ENCODE measurements at places on chromosomes 1 and 21.

- DNase-seq: no peak
Measured at GRCh38 chr1:222927031-222927430, 112.2 kb downstream of the DISP1 start.

GRCh38 chr1:81542196-81542595 lies 258.5 kb upstream of the ADGRL2 start:
- no peak for DNase-seq

- DNase-seq: no peak
Measured at GRCh38 chr1:234507626-234508387, 28.8 kb upstream of the TARBP1 start.

- no peak for DNase-seq
Measured at GRCh38 chr1:28306301-28306949, 22.4 kb upstream of the MED18 start.

DNA sequence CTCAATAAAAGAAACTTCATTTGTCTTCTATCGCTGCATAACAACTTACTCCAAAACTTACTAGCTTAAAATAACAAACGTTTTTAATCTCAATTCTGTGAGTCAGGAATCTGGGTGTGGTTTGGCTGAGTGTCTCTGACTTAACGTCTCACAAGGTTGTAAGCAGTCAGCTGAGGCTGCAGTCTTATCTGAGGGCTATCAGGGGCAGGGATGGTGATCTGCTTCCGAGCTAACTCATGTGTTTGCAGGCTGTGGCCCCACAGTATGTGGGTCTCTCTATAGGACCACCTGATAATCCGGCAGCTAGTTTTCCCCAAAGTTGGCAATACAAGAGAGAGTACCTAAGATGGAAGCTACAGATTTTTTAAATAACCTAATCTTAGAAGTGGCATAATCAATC lies 234.2 kb upstream of the FGGY start:
- peak; percentile 76 for DNase-seq

- no peak for DNase-seq
Measured at GRCh38 chr1:228043281-228043848, 36.6 kb downstream of the WNT3A start.

DNA sequence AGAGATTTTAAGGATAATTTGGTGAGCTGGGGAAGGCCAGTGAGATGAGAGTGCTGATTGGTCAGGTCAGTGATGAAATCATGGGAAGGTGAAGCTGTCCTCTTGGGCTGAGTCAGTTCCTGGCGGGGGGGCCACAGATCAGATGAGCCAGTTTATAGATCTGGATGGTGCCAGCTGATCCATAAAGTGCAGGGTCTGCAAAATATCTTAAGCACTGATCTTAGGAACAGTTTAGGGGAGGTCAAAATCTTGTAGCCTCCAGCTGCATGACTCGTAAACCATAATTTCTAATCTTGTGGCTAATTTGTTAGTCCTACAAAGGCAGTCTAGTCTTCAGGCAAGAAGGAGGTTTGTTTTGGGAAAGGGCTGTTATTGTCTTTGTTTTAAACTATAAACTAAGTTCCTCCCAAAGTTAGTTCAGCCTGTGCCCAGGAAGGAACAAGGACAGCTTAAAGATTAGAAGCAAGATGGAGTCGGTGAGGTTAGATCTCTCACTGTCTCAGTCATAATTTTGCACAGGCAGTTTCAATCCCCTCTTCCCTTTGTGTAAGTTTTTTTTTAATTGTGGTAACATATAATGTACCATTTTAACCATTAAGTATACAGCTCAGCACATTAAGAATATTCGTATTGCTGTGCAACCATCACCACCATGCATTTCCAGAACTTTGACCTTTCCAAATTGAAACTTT lies 39.4 kb downstream of the PTAFR start:
- DNase-seq: no peak

GRCh38 chr1:109925159-109925990 lies 14.7 kb downstream of the CSF1 start:
- DNase-seq: no peak

DNA sequence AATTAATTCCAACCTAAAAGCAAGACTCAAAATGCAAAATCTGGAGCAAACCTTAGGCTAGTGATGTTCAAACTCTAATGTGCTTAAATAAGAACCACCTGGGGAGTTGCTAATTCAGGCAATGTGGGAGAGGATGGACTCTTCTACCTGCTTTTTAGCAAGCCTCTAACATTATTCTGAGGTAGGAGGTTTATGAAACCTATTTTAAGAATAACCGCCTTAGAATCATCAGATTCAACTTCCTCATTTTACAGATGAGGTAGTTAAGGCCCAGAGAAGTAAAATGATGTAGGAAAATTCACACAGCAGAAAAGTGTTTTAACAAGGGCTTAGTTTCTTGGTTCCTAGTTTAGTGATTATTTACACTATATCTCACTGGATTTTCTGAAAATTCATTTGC lies 8.6 kb upstream of the NTNG1 start:
- DNase-seq: no peak

- DNase-seq: no peak
Measured at GRCh38 chr1:201090541-201090940, 21.7 kb downstream of the CACNA1S start.

- DNase-seq: no peak
Measured at GRCh38 chr21:36676039-36676950, 22.6 kb upstream of the SIM2 start.

DNA sequence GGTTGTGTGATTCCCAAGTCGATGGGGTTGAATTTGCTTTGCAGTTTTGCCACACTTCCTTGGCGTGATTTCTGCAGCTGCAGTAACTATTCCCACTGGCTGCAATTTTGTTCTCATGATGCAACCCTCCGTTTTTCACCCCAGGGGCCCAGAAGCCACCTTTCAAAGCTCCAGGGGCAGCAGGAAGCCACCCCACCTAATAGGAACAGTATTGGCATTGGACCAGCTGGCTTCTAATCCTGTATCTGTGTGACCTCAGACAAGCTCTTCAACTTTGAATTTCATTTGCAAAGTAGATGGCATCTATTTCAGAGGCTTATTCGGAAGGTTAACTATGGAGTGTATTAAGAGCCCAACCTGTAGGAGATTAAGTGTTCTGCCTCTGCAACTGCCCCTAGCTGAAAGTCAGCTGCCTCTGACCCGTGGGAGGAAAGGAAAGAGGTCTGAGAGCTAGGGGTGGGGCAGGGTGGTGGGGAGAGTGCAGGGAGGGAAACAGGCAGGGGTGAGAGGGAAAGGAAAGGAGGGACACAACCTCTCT lies 12.6 kb downstream of the C1orf115 start:
- no peak for DNase-seq

- DNase-seq: no peak
Measured at GRCh38 chr1:156513185-156513584, 12.6 kb upstream of the MEF2D start.

GRCh38 chr1:5408401-5408800 lies 583.8 kb downstream of the NPHP4 start:
- DNase-seq: no peak

DNA sequence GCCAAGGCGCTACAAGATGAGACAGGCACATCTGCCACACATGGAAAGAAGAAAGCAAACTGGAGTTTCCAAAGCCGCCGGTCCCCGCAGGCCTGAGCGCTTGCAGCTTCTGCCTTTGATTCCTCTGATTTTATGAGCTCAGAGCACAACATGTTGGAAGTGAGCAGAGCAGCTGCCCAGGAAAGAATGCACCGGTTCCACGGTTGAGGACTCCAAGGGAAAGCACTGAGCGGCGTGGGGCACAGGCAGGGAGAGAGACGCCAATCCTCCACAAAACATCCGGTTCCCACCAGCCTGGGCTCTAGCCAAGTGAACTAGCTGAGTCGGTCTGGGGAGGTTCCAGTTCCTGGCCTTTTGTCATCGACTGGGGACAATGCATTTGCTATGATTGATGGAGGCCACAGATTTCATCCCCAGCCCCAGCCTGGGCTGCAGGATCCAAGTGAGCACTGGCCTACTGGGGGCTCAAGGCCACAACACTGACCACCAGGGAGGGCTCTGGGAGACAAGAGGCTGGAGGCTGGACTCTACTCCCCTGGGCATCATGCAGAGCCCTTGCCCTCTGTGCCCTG lies 253.1 kb upstream of the IRF2BP2 start:
- peak; percentile 96 for DNase-seq

GRCh38 chr1:205534444-205534985 lies 30.0 kb downstream of the CDK18 start:
- DNase-seq: no peak

DNA sequence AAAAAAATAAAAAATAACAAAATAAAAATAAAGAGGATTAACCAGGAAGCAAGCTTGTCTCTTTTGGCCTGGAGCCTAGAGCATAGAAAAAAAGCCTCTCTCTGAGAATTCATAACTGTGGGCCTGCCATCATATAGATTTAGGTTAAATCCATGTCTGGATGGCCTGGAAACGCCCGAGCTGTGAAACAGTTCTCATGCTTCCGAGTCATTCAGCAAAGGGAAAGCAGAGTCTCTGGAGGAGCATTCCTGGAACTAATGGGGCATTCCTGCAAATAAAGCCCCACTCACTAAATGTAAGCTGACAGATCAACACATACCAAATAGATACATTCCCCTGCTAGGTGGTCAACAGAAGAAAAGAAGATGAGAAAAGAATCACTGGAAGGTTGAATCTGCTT lies 75.8 kb upstream of the GNG4 start:
- no peak for DNase-seq

DNA sequence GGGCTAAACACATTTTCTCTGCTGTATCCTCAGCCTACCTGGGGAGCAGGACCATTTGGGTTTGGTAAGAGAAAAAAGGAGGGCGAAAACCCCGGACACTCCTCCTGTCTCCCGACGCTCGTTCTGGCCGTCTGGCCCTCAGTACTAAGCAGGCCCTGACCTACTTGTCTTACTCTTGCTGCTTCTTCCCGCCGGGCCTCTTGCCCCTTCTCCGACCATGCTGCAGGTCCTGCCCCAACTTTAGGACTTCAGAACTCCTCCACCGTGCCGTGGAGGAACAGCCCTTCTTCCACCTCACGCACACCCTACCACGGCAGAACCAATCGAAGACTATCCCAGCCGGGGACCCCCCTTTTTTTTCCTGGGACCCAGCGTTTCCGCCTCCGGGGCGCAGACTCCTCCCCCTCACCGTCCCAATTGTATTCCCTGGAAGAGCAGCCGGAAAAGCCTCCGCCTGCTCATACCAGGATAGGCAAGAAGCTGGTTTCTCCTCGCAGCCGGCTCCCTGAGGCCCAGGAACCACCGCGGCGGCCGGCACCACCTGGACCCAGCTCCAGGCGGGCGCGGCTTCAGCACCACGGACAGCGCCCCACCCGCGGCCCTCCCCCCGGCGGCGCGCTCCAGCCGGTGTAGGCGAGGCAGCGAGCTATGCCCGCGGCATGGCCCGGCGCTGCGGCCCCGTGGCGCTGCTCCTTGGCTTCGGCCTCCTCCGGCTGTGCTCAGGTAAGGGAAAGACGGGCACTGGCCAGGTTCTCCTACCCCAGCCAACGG lies at the start of gene CHRNB2:
TSS of gene CHRNB2 (plus strand) at position 393 of the 771 bp plus-strand sequence. CDS start at position 660, 267 bp downstream.
- peak; percentile 35 for DNase-seq

DNA sequence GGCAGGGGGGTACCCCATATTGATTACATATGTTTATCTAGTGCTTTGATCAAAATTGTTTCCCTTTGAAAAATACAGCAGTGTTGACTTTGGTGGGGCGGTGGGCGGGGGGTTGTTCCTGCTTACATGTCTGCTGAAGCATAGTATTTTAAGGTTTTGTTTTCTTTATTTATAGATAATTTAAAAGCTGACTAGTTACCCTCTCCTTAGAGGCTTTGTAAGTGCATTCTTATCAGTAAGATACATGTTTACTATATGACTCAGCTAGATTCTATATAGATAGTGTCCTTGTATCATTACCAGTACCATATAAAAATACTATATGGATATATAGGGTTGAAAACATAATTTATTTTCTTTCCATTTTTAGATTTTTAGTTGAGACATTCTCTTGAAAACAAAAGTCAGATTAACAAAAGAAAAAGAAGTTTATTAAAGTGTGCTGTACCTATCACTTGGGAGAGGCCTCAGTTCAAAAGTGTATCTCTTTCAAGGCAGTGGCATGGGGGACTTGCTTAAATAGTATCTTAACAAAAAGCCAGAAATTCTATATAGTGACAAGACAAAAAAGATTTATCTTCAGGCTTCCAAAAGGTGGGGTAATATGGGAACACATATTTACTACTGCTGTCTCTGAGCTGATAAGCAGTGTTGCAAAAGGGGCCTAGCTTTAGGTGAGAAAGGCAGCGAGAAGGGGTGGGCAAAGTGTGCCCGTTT lies 79.0 kb downstream of the HS2ST1 start:
- peak; percentile 15 for DNase-seq

- DNase-seq: no peak
Measured at GRCh38 chr1:206880314-206880713, 14.9 kb downstream of the IL20 start.

DNA sequence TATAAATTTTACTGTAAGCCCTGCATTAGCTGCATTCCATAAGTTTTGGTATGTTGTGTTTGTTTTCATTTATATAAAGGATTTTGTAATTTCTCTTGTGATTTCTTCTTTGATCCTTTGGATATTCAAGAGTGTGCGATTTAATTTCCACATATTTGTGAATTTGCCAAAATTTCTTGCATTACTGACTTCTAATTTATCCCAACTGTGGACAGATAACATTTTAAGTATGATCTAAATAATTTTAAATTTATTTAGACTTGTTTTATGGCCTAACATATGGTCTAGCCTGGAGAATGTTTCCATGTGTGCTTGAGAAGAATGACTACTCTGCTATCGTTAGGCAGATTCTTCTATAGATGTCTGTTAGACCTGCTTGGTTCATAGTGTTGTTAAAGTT lies 23.2 kb downstream of the RPE65 start:
- DNase-seq: no peak

DNA sequence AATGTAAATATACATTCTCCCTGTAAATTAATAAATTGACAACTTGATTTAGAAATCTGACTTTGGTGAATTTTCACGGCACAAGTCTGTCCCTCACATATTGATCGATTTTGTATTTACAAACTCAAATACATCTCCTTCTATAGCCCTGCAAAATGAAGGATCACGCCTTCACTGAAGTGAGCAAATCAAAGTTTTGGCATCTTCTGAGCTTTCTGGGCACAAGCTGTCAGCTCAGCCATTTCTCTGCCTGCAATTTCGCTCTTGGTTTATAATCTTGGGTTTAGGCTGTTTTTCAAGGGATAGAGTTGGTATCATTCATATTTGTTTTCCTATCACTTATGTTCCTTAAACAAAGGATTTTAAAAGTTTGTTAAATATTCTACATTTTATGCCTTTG lies 25.8 kb downstream of the ANP32E start:
- DNase-seq: no peak

- DNase-seq: no peak
Measured at GRCh38 chr1:65939191-65939590, 146.5 kb downstream of the PDE4B start.

GRCh38 chr1:177384461-177384860 lies 213.7 kb downstream of the BRINP2 start:
- DNase-seq: no peak

GRCh38 chr1:46767649-46768282 lies 31.1 kb upstream of the CYP4B1 start:
- DNase-seq: no peak

- no peak for DNase-seq
Measured at GRCh38 chr1:111818081-111818480, 62.4 kb downstream of the DDX20 start.

GRCh38 chr1:94486990-94487389 lies 54.6 kb downstream of the F3 start:
- no peak for DNase-seq

GRCh38 chr1:101198842-101199636 lies 37.8 kb upstream of the S1PR1 start:
- no peak for DNase-seq

- no peak for DNase-seq
Measured at GRCh38 chr1:230132758-230133157, 65.7 kb downstream of the GALNT2 start.

GRCh38 chr1:242827538-242827937 lies 303.0 kb upstream of the PLD5 start:
- no peak for DNase-seq

Data from endothelial cell of umbilical vein (primary cell).